ENCODE measurements at places on chromosomes 11 and 22.

- DNase-seq, result no peak
These were observed 49.9 kb upstream of the SEPTIN5 start for GRCh38 chr22:19664406-19664805.

- DNase-seq, result no peak
These were observed 163.7 kb downstream of the DBX1 start for GRCh38 chr11:19996571-19996970.

DNA sequence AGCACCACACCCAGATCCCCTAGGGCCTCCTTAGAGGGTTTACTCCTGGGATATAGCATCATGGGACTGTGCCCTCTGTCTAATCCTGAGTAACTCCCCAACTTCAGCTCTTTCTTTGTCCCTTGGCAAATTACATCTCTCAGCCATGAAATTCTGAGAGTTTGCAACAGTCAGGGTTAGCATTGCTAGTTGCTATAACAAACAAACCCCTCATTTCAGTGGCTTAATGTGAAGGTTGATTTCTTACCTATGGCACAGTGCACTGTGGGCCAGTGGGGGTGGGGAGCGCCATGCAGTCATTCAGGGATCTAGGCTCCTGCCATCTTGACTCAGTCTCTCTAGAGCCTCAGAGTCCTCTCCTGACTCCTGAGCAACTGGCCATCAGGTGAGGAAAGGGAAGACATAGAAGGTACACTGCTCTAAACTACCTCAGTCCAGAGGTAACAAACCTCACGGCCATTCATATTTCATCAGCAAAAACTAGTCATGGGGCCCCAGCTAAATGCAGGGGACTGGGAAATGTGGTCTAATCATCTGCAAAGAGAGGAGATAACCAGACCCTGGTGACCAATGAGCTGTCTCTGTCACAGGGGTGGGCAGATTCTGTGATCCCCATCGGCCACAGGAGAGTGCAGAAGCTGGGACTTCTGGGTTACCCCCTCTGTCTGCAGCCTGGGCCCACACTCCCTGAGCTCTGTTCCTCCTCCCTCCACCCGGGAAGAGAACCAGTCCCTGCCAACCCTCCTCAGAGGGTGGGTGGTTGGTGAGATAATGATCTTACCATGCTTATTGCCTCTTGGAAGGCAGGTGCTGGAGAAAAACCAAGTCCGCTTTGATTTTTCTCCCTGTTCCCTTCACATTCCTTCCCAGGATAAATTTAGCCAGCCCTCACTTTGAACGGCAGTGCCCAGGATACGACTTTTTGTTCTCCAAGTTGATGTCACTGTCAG is 17.5 kb downstream of the PRG3 start:
- DNase-seq, result no peak

GRCh38 chr22:45830531-45831245 is 146.3 kb downstream of the WNT7B start:
- no peak for DNase-seq

DNA sequence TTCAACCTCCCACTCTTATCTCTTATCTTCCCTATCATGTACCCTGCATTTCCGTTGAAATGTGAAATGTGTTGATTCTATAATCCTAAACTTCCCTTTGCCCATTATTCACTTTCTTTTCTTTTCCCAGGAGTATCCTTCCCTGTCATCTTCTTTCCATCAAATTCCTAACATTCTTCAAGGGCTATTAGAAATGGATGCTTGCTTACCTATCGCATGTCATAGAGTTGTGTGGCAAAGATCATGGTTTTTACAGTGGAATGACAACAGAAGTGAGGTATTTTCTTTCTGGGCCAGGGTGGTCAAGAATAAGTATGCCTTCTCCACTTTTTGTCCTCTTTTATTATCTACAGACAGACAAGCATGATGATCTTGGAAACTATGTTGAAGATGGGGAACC is 124.4 kb upstream of the SLC5A12 start:
- DNase-seq, result no peak

DNA sequence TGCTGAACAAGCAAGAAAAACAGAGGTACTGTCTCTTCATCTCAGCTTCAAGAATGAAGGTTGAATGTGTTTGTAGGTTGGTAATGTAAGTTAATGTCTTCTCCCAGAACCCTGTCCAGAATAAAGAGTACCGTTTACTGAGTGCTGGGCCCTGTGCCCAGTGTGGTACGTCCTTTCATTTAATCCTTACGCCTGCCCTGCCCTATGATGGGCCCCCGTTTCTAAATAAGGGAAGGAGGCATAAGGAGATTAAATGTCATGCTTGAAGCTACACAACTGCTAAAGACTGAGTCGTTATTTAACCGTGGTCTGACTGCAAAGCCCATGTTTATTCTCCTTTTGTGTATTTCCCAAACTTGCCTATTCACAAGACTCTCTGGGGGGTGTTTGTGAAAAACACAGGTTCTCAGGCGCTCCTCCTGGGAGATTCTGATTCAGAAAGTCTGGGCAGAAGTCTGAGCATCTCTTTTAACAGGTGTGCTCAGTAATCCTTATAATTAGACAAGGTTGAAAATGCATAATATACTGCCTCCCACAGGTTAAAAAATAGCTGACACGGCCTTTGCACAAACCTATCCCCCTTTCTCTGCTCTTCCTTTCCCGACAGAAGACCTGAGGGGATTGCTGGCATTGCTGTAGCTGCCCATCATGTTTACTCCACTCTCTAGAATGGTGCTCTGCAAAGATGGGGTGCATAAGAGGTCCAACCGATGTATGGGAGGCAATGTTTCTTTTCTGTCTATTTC is 56.3 kb upstream of the ZBTB44 start:
- no peak for DNase-seq

Data from GF-D8 (cell line).